ENCODE measurements at places on chromosomes 11 and 22.

- peak; percentile 87 for DNase-seq
Measured at GRCh38 chr22:24951942-24952836, at the start of gene KIAA1671. TSS of gene KIAA1671 (plus strand) at chr22:24952716. CDS start at chr22:25028000, 75,284 bp downstream.

GRCh38 chr11:66373265-66373664 is 1.7 kb upstream of the SLC29A2 start:
- no peak for DNase-seq

DNA sequence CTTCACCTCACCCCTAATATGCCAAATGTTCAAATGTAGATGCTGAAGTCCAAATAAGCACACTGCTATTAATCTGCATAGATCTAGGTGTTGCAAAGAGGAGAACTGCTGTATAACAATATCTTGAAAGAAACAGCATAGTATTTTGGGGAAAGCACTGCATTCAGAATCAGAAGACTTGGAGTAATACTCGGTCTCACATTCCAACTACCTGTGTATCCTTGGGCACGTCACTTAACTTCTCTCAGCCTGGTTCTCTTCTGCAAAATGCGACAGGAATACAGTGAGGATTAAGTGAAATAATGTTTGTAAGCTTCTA is 332 bp upstream of the HMGXB4 start:
- no peak for DNase-seq

- DNase-seq = no peak
Measured at GRCh38 chr11:70928854-70929598, 323.4 kb downstream of the SHANK2 start.

DNA sequence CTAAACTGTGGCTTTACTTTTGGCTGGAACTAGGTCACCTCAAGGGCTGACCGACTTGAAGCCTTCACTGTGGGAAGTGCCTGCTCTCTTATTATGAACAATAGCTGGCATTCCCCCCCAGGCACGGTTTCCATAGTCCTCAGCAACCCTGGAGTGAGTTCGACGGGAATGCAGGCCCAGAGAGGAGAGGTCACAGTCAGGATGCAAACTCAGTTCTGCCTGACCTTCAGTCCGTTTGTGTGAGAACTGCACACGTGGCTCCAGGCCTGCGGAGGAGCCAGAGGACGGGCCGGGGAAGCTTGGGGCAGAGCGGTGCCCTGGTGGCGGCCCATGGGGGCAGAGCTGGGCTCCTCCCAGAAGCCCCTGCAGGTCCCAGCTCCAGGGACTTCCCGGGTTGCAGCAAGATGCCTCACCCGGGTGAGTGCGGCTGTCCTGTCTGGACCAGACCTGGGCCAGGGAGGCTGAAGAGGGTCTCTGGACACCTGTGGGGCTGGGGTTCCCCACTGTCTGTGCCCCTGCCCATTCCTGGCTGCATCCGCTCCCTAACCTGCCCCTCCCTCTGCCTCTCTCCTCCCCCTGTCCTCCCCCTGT is 17.2 kb downstream of the SLC25A18 start:
- no peak for DNase-seq

DNA sequence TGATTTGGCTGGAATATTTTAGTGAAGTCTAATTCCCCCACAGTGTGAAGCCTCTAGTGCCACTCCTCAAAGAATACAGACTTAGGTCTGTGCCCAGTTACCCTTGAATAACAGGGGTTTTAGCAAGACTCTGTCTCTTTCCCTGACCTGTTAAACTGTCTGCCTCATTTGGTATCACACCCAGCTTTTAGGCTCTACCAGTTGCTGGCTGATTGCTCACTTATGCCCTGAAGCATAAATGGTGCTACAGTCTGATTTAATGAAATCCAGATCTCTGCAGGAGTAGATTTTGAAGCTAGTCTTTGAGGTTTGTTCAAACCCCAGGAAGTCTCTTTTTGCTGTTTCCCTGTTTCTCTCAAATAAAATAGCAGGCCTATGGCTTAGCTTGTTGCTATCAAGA is 45.2 kb upstream of the LIPT2 start:
- no peak for DNase-seq

DNA sequence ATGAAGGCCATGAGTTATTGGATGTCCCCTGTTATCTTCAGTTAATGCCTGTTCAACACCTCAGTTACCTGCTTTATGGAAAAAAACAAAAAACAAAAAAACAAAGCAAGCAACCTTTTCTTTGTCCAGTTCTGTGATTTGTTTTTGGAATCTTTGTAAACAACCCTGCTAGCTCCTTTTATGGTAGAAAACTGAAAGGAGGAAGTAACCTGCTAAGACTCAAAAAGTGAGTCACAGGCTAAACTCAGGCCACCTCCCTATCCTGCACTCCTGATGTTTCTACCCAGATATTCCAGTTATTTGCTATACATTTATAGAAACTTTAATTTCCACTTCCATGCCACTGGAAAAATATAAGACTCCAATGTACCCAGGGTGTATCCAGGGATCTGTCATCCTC is 20.6 kb upstream of the TLCD5 start:
- DNase-seq = peak; percentile 31

DNA sequence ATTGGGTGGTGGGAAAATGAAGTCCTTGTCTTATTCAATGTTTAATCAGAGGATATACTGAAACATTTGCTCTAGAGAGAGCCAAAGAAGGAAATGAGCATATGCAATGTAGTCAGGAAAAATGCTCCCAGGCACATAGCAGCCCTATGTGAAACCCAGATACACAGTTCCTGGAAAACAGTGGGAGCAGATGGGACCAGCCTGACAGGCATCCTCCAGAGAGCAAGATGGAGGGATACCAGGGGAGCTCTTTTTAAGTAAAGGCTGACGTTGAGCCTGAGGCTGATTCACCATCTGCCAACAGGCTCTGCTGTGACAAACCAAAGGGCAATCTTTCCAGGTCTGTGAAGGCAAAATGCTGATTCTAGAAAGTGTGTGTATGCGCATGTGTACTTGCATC is 559.4 kb upstream of the KIRREL3 start:
- no peak for DNase-seq

DNA sequence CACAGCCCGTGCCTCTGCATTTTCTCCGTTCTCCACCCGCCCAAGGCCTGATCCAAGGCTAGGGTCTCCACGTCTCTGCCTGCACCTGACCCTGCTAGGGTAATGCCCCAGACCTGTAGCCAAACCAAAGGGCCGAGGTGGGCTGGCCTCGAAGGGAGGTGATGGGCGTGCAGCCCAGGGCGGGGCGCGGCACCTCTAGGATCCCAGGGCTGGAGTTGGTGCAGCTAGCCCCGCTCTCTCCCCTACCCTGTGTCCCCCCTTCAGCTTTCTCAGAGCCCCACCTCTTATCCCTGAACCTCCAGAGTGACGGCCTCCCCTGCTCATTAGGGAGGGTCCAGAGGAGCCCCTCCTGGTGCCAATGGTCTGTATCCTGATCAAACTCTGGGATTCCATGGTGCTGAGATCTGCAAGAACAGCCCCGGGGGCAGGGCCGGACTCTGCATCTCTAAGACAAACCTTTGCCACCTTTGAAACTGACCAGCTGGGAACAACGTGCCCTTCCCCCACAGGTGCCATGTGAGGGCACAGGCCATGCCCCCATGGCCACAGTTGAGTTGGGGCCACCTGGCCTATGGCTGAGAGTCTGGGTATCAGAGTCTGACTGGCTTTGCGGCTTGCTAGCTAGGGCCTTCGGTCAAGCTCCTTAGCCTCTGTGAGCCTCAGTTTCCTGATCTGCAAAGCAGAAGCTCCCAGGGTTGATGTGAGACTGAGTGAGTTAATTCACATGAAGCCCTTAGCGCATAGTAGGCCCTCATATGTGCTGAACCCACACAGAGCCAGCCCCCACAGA is 23.1 kb upstream of the CBX7 start:
- DNase-seq = no peak

DNA sequence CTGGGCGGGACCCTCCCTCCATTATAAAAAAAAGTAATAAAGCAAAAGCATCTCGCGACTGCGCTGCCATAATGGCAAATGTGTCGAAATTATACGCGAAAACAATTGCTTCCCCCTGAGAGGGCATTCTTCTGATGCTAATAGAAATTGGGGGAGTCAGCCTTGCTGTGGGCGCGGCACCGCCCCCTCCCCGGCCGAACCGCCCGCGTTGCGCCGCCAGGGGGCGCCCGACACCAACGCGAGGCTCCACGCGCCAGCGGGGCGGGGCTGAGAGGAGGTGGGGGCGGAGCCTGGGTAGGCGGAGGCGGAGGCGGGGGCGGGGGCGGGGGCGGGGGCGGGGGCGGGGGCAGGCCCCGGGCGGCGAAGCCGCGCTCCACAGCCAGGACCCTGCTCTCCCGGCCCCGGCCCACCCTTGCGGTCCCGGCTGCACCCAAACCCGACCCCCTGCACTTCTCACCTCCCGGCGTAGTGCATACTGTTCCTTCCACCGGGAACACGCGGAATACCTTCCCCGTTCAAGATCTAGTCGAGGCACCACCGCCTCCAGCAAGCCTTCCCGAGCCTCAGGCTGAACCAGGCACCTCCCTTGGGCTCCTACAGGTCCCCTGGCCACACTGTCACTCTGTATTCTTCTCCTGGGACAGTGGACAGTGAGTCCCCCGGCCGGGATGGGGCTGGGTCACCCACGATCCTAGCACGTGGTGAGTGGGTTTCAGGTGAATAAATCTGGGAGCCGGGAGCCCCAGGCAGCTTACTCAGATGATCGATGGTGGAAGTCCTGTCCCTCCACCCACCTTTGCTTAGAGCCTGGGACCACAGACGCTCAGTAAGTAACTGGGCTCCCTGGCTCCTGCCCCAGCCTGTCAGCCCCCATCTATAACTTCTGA is 15.5 kb upstream of the UPK3A start:
- peak; percentile 76 for DNase-seq

DNA sequence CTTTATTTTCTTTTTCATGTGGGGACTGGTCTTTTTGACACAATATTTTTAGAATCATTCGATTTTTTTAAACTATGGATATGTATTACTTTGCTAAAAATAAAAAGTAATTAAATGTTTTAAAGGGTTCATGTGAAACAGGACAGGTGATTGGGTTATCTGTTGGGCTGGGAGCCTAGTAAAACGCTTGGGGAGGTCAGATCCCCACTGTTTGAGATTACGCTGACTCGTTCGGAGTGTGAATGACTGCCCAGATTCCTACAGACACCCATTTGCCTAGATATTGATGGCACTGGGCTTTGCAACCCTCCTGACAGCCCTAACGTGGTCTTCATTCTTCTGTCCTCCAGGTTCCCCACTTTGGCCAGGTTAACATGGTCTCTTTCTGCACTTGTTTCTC is 62.9 kb upstream of the UBASH3B start:
- no peak for DNase-seq

DNA sequence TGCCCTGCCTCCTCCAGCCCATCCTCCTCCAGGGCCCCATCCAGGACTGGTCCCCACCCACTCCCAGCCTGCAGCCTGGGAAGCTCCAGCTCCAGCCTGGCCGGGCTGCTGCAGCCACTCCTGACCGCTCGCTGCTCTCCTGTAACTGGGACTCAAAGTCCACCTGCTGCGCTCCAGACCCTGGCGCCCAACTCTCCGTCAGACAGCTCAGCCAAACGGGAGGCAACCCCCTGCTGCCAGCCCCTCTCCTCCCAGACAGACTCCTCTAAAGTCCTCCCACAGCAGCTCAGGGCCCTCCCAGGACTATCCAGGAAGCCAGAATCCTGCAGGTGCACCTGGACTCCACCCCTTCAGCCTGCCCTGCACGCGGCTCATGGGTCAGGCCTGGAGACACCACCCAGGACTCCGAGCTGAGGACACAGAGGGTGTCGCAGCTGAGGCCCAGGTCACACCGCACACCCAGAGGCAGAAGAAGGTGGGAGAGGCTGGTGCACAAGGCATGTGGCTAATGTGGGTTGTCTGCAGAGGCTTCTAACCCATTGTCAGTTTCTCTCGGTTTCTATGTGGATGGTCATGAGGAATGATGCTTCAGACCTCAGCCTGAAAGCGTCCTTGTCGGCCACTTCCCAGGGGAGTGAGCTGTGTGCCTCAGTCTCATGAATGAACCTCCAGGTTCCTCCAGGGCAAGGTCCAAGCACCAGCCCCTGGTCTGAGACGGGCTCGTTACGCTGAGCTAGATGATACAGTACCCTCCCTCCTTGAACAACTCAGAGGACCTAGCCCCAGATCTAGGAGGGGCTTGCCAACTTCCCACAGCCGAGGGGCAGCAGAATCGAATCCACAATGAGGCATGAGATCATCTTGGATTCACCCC is 1514.8 kb downstream of the TBC1D22A start:
- DNase-seq = no peak

GRCh38 chr11:130602641-130603334 is 154.3 kb downstream of the ADAMTS15 start:
- DNase-seq = no peak

- DNase-seq = no peak
Measured at GRCh38 chr11:109794501-109794900, 298.7 kb upstream of the ZC3H12C start.

- DNase-seq = peak; percentile 31
Measured at GRCh38 chr11:19079643-19080440, 19.3 kb upstream of the MRGPRX2 start.

DNA sequence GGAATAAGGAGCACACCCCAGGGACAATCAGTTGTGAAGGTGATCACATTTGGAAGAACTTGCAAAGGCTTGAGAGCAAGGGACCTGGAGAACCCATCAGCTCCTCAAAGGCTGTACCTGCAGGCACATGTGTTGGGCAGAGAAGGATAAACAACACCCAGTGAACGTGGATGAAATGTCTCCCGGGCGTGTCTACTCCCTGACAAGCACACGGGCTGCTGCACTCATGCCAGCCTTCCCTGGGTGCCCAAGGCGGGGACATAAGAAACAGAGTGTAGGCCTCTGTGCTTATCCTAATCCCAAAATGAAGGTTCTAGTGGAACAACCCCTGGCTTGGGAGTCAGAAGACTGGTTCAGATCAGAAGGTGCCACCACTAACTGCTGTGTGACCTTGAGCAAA is 46.7 kb downstream of the DSCAML1 start:
- no peak for DNase-seq

DNA sequence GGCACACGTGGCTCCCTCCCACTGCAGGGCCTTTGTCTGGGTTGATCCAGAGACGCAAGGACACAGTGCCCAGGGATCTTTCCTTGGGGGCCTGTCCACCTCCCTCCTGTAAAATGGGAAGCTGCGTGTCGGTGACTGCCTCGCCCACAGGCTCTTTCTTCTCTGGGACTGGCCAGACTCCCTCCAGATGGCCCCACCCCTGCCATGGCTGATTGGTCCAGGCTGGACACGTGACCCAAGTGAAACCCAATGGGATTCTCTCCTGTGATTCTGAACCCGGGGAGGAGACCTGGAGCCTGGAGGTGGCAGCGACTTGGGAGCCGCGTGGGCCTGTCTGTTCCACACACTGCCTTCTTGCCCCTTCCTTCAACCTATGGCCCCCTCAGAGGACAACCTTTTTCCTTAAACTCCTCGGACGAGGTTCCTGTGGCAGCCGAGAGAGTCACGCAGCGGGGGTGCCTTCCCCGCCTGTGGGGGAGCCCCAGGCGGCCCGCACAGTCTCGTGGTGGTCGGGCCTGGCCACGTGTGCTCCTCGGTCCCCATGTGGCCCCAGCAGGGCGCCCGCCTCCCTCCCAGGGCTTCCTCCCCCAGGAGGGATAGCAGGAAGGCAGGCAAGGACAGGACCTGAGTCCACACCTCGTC is 12.4 kb upstream of the MPPED1 start:
- DNase-seq = no peak

DNA sequence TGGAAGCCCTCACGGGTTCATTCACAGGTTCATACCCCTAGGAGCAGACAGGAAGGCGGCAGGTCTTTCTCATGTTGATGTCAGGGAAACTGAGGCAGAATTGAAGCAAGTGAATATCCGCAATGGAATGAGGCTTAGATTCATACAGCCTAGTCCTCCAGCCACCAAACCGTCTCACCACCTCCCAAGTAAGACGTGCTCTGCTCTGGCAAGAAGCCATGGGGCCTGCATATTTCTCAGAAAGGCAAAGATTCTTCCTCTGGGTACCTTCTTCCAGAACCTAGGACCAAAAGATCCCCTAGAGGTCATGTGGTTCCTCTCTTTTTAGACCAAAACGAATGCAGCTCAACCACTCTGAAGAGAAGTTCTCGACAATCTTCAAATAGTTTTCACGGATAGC is 1.7 kb downstream of the AP1B1 start:
- no peak for DNase-seq
